ENCODE measurements at places on chromosomes 5 and 9. TPM values are rescaled to one million over a fixed set of nuclear protein-coding genes. Genes with fewer than 3 reads are reported as not detected.

DNA sequence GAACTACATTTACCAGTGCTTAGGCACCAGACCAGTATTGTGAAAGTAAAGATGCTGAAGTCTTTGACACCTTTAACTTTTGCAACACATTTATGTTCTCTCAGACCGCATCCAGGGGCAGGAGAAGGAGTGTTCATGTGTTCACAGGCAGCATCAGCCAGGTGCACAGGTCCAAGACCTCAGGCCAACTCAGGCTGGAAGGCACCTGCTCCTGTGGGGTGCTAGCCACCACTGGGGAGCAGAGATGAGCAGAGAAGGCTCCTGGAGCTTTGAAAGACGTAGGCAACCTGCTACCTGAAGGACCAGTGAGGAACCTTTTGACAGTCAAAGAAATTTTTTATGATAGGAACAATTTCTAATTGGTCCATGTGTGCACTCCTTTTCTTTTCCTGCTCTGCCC is 35.6 kb downstream of the DAPK1 start:
- ATAC-seq: no peak

GRCh38 chr5:83570916-83571315 is 99.4 kb downstream of the VCAN start:
- ATAC-seq: no peak

GRCh38 chr9:754150-754931 is 87.2 kb upstream of the DMRT1 start:
- ATAC-seq: no peak

GRCh38 chr5:114581136-114581535 is 219.3 kb downstream of the KCNN2 start:
- no peak for ATAC-seq

- ATAC-seq: no peak
Measured at GRCh38 chr5:141669520-141669919, 12.5 kb downstream of the ARAP3 start.

- ATAC-seq: no peak
Measured at GRCh38 chr9:108953983-108954574, 19.9 kb downstream of the ABITRAM start.

DNA sequence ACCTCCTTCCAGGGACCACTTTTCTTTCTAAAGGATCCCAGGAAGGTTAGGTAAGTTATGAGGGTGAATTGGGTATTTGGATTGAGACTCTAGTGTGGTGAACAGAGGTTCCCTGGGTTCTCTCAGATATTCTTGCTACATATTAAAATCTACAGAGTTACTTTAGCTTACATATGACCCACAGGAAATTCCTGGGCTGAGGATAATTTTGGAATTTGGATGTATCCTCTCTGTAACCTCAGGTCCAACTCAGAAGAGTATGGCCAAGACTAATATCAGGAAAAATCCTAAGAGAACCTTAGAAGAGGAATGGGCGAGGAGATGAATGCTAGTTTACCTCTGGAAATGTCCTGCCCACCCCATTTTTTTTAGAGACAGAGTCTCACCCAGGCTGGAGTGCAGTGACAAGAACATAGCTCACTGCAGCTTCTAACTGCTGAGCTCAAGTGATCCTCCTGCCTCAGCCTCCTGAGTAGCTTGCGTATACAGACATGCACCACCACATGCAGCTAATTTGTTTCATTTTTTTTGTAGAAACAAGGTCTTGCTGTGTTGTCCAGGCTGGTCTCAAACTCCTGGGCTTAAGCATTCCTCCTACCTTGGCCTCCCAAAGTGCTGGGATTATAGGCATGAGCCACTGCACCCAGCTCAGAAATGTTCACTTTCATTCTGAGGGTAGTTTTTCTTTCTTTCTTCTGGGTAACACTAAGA is 196.4 kb downstream of the ARHGEF28 start:
- no peak for ATAC-seq

DNA sequence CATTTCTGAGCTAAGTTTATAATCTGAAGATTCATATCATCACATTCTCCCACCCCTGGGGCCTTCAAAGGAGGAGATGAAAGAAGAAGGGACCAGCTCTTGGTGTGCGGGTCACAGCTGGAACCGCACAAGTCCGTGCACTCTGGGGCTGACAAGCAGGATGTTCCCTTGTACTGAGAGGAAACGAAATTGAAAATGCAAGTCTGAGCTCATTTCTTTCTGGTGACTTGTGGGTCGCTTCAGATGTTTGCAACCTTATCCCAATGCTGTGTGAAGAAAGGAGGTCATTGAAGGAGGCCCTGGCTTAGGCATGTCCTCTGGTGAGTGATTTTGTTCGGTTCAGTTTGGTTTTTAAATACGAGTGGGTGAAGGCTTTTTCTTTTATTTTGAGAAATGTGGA is 59.6 kb downstream of the C9orf152 start:
- ATAC-seq: peak; percentile 92

- ATAC-seq: no peak
Measured at GRCh38 chr9:36999728-37000333, 34.2 kb downstream of the PAX5 start.

DNA sequence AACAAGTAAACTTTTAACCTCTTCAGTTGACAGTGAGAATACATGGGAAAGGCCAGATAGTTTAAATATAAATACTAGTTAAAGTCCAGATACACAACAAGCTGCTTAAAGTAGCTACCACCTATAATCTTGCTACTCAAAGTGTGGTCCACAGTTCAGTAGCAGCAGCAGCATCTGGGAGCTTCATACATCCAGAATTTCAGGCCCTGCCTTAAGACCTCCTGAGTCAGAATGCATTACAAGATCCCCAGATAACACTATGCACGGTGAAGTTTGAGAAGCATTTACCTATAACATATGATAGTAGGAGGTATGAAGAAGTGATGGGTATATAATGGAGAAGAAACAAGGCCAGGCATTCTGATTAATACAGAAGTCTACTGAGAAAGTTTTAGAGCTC is 244.5 kb downstream of the EFNA5 start:
- no peak for ATAC-seq

ADAMTS2 gene
- total RNA-seq: not detected

CNTNAP3B gene
- total RNA-seq: not detected

All from activated T-helper 17 cell treated with anti-CD3 and anti-CD28 coated beads, Interleukin-2, amount 50 U/mL, for 72 hours (primary cell).